ENCODE measurements at places on chromosomes 1 and 21. TPM values are rescaled to one million over a fixed set of nuclear protein-coding genes. Genes with fewer than 3 reads are reported as not detected.

GRCh38 chr1:182317611-182318161, 73.9 kb downstream of the GLUL start:
- no peak for DNase-seq

- DNase-seq = no peak
These were observed 11.0 kb downstream of the AJAP1 start for GRCh38 chr1:4665456-4665855.

The KRTAP21-2 gene
- polyA plus RNA-seq = not detected

- no peak for DNase-seq
These were observed 41.4 kb upstream of the GALNT2 start for GRCh38 chr1:230025686-230026085.

The INAVA gene
- not detected for polyA plus RNA-seq

Measured in endothelial cell of umbilical vein (primary cell).